GM23338 (cell line): ENCODE measurements at places on chromosomes 12 and 14. TPM values are rescaled to one million over a fixed set of nuclear protein-coding genes. Genes with fewer than 3 reads are reported as not detected.

DNA sequence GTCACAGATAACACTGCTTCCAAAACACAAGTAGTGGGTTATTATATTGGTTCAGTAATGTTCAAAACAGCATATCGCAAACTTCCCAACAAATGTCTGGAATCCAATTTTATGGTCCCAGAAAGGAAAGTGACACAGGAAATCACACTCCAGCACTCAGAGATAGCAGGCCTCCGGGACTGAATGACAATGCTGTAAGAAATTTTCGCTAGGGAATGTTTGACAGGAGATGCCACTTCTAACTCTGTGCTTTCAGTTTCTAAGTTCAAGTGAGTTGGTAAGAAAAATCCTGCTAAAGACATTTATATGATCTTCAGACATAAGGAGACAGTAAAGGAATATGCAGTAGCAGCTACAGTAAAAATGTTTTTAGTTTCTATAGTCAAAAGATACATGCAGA, 93.2 kb downstream of the SLC2A13 start:
- H3K36me3 ChIP-seq = no peaks in the 10 kb centered on the region
- peaks cover 4% of the 10 kb centered on the region; the same call in 1 of the 2 replicates for H3K4me1 ChIP-seq
- no peak overlapping the region for H3K4me3 ChIP-seq
- no peaks in the 10 kb centered on the region for H3K27me3 ChIP-seq

GRCh38 chr12:24705216-24705615, 243.7 kb downstream of the BCAT1 start:
- no peaks in the 10 kb centered on the region for H3K27me3 ChIP-seq
- DNase-seq = no peak
- H3K4me3 ChIP-seq = no peak overlapping the region
- H3K27ac ChIP-seq = no peak overlapping the region
- no peaks in the 10 kb centered on the region for H3K4me1 ChIP-seq

DNA sequence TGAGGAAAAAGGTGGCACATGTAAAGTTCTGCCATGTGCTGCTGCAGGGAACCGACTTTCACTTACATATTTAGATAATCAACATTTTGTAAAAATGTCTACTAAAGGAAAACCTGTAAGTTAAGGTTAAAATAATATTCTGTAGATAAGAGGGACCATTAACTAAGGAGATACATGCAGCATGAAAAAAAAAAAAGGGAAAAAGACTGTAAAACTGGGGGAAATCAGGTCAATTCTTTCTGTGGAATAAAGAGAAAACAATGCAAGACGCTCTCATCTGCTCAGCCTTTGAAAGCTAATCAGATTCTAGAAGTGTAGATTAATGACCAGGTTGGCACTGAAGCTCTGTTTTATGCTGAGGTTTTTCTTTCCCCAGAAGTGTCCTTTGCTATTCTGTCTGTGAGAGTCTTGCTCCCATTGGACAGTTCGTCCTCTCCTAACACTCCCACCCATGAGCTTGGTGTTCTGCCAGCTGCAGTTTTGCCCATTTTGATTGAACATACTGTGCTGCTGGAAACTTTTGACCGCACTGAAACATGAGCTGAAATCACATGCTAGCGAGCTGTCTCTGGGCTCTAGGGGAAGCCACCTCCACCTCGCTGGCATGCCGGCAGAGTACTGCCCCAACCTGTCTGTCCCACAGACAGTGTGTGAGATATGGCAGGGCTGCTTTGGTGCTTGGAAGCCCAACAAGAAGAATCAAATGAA, 39.7 kb downstream of the PPTC7 start:
- DNase-seq = no peak
- H3K27me3 ChIP-seq = no peaks in the 10 kb centered on the region
- H3K36me3 ChIP-seq = peaks cover 10% of the 10 kb centered on the region; the same call in 1 of the 2 replicates
- H3K4me1 ChIP-seq = peaks cover 3% of the 10 kb centered on the region
- no peak overlapping the region for H3K27ac ChIP-seq

DNA sequence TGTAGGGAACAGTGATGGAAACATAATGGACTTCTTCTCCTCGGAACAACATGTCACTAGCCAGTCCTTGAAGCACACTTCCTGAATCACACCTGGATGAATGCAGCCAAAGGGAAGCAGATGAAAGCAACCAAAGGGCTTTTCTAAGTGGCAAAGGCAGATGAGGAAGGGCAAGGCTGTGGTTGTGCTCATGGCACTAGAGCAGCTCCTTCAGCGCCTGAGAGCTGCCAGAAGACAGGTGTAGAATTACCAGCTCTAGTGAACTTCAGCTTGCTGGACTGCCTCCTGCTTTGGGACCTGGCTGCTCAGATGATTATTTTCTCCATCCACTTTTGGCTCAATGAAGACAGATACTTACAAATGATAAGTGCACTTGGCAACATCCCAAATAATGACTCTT, 1372.1 kb upstream of the SEL1L start:
- H3K36me3 ChIP-seq = no peaks in the 10 kb centered on the region
- no peak for DNase-seq
- H3K4me1 ChIP-seq = no peaks in the 10 kb centered on the region

The AKAP5 gene
- 1.0 and 1.2 TPM in 2 replicates for polyA plus RNA-seq

GRCh38 chr12:109664402-109664801, 49.2 kb upstream of the FAM222A start:
- H3K27me3 ChIP-seq = no peaks in the 10 kb centered on the region
- H3K36me3 ChIP-seq = no peaks in the 10 kb centered on the region
- H3K4me1 ChIP-seq = no peaks in the 10 kb centered on the region
- H3K27ac ChIP-seq = no peak overlapping the region
- DNase-seq = no peak
- no peak overlapping the region for H3K4me3 ChIP-seq

DNA sequence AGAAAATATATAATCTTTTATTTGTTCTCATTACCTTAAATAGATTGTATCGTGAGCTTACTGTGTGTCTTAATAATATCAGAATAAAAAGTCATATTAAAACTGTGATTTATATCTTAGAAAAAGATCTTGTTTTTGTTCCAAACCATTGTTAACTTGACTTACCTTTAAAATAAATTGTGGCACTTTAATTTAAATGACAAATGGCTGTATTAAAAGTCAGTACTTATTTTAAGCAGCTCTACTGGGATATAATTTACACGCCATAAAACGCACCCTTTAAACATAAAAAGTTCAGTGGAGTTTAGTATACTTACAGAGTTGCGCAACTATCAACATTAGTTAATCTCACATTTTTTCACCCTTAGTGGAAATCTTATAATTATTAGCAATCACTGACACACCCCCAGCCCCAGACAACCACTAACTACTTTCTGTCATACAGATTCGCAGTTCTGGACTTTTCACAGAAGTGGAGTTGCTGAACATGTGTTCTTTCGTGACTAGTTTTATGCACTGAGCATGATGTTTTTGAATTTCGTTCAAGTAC, 311.7 kb downstream of the ACSS3 start:
- no peak for DNase-seq
- no peak overlapping the region for H3K27ac ChIP-seq
- no peak overlapping the region for H3K4me3 ChIP-seq

GRCh38 chr14:94401083-94401482, 12.7 kb upstream of the SERPINA1 start:
- H3K4me1 ChIP-seq = peaks cover 20% of the 10 kb centered on the region
- DNase-seq = no peak
- no peaks in the 10 kb centered on the region for H3K27me3 ChIP-seq
- no peak overlapping the region for H3K27ac ChIP-seq

The RNF212B gene
- polyA plus RNA-seq = 0.68 TPM in 1 of 2 replicates, not detected in the other

The CPNE6 gene
- polyA plus RNA-seq = 0.16 TPM in 1 of 2 replicates, not detected in the other

The SAV1 gene
- polyA plus RNA-seq = 72.7 and 74.2 TPM in 2 replicates

DNA sequence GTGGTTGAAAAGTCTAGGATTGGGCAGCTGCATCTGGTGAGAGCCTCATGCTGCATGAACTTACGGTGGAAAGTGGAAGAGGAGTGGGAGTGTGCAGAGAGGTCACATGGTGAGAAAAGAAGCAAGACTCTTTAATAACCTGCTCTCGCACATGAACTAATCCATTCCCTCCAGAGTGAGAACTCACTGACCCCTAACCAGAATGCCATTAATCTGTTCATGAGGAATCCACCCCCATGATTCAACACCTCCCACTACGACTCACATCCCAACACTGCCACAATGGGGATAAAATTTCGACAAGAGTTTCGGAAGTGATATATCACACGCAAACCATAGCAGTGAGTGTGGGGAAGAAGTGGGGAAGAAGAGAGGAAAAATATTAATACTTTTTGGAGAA, 377.4 kb downstream of the NAV3 start:
- H3K27ac ChIP-seq = no peak overlapping the region
- no peak for DNase-seq
- H3K4me3 ChIP-seq = no peak overlapping the region
- H3K4me1 ChIP-seq = peaks cover 12% of the 10 kb centered on the region

DNA sequence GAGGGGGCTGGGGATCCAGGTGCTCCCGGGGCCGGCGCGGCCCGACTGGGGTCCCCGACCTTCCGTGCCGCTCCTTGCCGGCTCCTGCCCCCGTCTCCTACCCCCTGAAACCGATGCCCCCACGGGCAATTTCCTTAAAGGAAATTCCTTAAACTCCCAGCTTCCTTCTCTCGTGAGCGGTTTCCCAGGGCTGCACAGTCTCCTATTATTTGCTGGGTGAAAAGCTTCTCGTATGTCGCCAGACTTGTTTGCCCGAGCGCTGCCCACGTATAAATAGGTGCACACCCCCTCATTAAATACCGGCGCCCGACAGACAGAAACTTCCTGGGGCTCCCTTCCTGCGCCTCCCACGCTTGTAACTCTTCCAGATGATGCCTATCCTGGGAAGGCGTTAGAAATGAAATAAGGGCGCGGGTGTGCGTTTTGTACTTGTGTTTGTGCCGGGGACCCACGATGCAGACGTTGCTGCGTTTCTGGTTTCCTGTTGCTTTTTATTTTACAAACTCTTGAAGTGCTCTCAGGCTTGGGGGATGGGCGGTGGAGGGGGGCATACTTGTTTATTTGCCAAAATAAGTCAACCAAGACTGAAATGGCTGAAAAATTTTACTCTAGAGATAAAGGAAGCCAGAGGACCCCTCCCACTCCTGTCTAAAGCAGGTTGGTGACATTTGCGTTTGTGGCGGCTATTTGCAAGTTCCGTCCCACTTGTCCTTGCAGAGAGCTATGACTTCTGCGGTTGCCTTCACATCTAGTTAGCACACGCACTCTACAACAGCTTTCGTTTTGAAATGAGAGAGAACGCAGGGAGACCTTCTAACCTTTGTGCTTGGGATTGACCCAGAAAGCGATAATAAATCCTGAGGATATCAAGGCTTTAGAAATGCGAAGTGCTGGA, 1.0 kb downstream of the HIP1R start:
- H3K27ac ChIP-seq = no peak overlapping the region
- peaks cover 38% of the 10 kb centered on the region for H3K27me3 ChIP-seq
- no peaks in the 10 kb centered on the region for H3K36me3 ChIP-seq
- H3K4me3 ChIP-seq = peak overlapping the region; percentile 89

DNA sequence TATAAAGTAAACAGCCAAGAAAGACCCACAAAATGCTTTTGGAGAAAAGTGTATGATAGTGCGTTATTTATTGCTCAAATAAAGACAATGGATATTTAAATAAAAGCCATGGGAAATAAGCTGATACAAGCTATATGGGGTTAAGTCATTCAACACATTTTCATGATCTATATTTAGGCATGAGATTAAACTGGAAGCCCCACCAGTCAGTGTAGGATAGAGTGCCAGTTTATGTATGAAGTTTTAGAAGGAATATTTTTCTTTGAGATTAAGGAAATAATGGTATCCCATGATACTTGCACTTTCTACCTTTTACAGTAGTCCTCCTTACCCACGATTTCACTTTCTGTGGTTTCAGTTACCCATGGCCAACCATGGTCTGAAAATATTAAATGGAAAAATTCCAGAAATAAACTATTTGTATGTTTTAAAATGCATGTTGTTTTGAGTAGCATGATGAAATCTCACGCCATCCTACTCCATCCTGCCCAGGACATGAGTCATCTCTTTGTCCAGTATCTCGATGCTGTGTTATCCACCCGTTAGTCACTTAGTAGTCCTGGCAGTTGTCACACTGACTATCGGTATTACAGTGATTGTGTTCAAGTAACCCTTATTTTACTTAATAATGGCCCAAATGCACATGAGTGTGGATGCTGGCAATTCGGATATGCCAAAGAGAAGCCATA, 22.3 kb downstream of the SYT1 start:
- no peak overlapping the region for H3K4me3 ChIP-seq
- no peaks in the 10 kb centered on the region for H3K27me3 ChIP-seq
- peaks cover 47% of the 10 kb centered on the region for H3K4me1 ChIP-seq
- DNase-seq = no peak
- 0 out of 2 replicates have a peak overlapping the region, but pooled peaks have one; percentile 11 for H3K27ac ChIP-seq

DNA sequence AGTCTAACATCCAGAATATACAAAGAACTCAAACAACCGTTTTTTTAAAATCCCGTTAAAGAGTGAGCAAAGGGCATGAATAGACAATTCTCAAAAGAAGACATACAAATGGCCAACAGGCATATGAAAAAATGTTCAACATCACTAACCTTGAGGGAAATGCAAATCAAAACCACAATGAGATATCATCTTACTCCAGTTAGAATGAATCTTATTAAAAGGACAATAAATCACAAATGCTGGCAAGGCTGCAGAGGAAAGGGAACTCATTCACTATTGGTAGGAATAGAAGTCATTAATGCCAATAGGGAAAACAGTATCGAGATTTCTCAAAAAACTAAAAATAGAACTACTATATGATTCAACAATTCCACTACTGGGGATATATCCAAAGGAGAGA, 520.1 kb downstream of the RMST start:
- H3K27me3 ChIP-seq = no peaks in the 10 kb centered on the region
- H3K4me3 ChIP-seq = no peak overlapping the region
- H3K4me1 ChIP-seq = no peaks in the 10 kb centered on the region
- no peak for DNase-seq
- H3K36me3 ChIP-seq = no peaks in the 10 kb centered on the region

The TTC5 gene
- polyA plus RNA-seq = 9.3 and 11.9 TPM in 2 replicates

DNA sequence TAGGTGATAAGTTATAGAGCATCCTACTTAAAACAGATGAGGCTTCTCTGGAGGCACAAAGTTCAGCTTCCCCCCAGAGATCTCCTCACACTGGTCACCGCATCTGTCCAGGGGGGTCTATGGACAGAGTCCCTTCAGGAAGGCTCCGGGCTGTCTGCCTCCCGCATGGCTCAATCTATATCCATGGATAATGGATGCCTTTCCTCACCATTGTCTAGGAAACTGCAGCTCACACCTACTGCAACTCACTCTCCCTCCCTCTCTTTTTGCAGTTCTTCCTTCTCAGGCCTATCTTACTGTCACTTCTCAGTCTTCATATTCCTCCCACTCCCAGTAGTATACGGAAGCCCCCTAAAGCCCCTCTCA, 100.6 kb upstream of the BCL2L14 start:
- H3K4me1 ChIP-seq = peaks cover 10% of the 10 kb centered on the region; the same call in 1 of the 2 replicates
- H3K36me3 ChIP-seq = no peaks in the 10 kb centered on the region
- no peak for DNase-seq
- H3K4me3 ChIP-seq = no peak overlapping the region
- H3K27ac ChIP-seq = no peak overlapping the region

DNA sequence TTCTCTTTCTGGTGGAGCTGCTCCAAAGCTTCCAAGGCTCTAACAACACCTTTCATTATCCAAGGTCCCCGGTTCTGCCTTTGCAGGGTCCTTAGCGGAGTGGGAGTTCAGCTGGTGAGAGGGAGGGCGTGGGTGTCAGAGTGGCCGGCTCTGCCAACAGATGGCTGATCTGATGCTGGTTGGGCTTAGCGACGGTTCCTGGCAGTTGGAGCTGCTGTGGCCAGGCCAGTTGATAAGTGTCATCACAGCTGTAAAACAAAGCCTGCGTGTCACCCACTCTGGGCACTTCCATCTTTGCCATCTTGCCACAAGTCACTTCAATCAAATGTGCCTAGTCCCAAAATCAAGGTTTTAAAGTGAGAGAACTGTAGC, 36.3 kb downstream of the RIN3 start:
- H3K27ac ChIP-seq = no peak overlapping the region
- no peak overlapping the region for H3K4me3 ChIP-seq
- no peaks in the 10 kb centered on the region for H3K4me1 ChIP-seq
- no peak for DNase-seq
